Body of pancreas (tissue), 4 donors: ENCODE measurements at places on chromosomes 12 and 14.

- DNase-seq: peak; percentile 25
These were observed 82.2 kb downstream of the PPP2R5C start for GRCh38 chr14:101843665-101844064.

- DNase-seq: no peak
These were observed 1201.5 kb downstream of the BCL11B start for GRCh38 chr14:98070536-98070935.

DNA sequence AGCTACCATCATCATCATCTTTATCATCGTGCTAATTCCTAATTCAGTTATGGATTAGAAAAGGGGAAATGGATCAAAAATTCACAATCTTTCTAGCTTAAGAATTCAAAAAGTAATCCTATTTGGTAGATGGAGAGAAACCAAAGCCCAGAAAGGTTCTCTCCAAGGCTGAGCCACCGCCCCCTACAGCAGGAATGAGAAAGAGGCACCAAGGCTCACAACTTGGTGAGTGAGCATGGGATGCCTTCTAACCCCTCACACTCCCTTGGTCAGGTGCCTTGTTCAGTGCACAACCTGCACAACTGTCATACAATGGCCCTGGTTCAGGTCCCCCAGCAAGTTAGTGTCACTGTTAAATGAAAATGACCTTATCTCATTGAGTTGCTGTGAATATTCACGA is 171.5 kb downstream of the ANO2 start:
- no peak for DNase-seq

- DNase-seq: no peak
These were observed 8.2 kb downstream of the KCNA5 start for GRCh38 chr12:5051913-5052312.

GRCh38 chr14:104678901-104679705 is 10.3 kb upstream of the INF2 start:
- DNase-seq: no peak

- DNase-seq: no peak
These were observed 525 bp upstream of the GPR68 start for GRCh38 chr14:91245029-91245428.

DNA sequence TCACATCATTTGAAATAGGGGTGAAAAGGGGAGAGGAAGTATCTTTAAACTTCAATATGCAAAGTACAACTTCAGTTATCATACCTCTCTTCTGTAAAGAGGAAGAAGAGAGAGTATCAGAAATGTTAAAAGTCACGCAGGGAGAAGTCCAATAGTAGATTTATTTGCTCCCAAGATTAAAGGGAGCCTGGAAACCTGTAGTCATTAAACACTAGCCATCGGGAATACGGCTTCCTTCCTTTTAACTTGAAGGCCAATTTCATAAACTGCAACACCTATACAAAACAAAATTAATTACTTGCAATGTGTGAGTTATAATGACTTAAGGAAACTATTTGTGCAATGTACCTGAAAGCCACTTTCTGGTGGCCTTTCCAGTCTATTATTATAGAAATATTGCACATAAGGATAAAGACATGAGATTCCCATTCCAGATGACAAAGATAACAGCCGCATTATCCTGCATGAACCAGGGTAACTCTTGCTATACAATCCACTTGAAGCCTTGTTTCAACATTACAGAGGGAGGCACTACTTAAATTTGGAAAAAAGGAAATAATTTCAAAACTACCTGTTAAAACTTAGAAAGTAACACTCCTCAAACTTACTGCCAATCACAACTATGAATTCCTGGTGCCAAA is 4.6 kb downstream of the BTG1 start:
- no peak for DNase-seq

DNA sequence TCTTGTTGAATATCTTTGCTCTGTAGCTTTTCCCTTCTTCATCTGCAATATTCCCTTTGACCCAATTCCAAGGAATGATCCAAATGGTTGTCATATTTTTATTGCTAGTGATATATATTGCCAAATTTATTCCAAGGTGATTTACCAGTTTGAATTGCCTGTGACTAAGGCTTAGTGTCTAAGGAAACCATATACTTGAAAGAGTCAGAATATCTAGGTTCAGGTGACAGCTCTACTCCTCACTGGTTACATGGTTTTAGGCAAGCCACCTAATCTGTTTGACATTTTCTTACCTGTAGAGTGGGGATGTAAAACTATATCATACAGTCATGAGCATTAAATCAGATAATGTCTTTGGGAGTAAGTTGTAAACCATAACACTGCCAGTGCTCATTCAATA is 473.8 kb downstream of the NPAS3 start:
- DNase-seq: no peak

GRCh38 chr12:70383886-70384285 is 17.8 kb downstream of the KCNMB4 start:
- no peak for DNase-seq

DNA sequence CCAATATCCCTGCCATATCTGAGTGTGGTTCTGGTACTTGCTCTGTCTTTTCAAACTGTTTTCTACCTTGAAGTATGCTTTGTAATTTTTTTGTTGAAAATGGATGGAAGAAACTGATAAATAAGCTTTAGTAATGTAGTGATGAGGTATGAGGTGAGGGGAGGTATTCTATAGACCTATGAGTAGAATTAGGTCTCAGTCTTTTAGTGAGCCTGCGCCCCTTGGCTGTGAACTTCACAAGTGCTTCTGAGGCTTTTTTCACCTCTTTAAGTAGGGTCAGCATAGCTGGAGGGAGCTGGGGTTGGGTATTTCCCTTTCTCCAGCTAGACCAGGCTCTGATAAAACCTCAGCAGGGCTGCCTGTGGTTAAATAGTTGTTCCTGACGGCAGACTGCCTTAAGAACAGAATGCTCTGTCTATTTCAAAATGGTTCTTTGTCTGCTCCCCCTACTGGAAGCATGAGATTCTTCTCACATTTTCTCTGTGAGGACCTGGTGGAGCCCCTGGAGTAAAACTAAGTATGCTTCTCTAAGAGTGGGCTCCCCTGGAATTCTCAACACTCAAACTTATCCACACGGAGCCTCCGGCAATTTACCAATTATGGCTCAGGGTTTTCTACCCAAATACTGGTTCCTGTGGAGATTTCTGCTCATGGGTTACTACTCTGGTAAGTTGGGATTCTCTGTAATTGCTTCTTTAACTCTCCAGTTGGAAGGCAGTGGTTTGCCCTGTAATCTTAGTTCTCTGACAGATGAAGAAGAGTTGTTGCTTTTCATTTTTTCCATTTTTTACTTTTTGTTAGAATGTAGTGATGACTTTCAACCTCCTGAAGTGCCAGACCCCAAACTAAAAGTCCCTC is 13.1 kb downstream of the KRT5 start:
- no peak for DNase-seq

- peak; percentile 11 for DNase-seq
These were observed 229.8 kb upstream of the LRIG3 start for GRCh38 chr12:59149995-59150642.

DNA sequence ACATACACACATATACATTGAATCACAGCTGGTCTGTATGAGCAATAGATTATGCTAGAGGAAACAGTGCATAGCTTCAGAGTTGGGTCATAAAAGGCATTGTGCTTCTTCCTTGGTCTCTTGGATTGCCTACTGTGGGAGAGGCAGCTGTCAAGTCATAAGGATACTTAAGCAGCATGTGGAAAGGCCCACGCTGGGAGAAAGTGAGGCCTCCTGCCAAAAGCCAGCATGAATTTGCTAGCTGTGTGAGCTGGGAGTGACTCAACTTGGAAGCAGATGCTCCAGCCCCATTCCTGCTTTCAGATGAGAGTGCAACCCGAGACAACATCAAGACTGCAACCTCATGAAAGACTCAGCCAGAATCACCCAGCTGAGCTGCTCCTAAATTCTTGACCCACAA is 311.9 kb upstream of the TBX3 start:
- DNase-seq: no peak

DNA sequence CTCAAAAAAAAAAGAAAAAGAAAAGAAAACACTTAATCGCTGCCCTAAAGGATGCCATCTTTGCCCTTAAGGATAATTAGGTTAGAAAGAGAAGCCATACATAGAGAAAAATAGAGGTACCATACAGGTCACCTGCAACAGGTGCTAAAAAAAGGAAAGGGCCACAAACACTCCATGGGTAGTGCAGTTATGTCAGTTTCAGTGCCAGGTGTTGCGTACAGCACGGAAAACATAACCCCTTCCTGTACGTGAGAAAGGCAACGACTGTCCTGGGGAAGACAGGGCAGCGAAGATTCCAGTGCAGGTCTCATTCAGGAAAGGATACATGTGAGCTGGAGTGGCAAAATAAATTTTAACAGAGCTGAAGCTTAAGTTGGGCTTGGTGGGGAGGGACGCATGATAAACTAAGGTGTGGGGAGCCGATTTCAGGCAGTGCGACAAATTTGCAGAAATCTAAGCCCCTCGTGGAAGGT is 553 bp upstream of the DAZAP2 start:
- peak; percentile 54 for DNase-seq

GRCh38 chr14:91303091-91303923 is 58.8 kb upstream of the GPR68 start:
- no peak for DNase-seq

- DNase-seq: no peak
These were observed 2.0 kb upstream of the MYH6 start for GRCh38 chr14:23409966-23410635.

DNA sequence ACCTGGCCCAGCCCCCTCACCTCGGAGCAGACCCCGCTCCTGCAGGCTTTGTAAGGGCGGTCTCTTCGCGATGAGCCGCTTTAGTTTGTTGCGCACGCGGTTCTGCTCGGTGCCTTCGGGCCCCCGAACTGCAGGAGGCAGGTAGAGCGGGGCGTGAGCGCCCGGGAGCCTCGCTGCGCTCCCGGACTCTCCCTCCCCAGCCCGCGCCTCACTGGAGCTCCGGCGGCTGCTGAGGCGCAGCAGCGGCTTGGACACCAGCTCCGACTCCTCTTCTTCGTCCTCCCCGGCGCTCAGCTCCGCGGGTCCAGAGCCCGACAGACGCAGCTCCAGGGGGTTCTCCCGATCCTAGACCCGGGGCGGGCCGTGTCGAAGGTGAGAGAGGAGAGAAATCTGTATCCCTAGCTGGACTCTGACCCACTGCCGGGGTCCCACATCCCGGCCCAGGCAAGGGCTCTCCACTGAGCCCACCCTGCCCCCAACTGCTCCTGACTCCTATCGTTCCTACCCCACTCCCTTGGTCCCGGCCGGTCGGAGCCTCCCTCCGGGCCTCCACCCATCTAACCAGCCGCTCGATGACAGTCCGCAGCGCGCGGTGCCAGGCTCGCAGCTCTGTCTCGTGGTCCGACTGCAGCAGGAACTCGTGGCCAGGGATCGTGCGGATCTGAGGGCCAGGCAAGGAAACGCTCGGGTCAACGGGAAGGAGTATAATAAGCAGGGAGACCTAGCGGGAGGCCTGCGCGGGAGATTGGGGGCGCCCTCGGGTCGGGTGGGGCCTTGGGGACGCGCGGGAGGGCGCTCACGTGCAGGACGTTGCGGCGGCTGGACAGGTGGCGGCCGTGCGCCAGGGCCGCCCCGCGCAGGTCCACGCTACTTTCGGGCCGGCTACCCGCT is 4.2 kb downstream of the ARHGAP9 start:
- DNase-seq: peak; percentile 48

DNA sequence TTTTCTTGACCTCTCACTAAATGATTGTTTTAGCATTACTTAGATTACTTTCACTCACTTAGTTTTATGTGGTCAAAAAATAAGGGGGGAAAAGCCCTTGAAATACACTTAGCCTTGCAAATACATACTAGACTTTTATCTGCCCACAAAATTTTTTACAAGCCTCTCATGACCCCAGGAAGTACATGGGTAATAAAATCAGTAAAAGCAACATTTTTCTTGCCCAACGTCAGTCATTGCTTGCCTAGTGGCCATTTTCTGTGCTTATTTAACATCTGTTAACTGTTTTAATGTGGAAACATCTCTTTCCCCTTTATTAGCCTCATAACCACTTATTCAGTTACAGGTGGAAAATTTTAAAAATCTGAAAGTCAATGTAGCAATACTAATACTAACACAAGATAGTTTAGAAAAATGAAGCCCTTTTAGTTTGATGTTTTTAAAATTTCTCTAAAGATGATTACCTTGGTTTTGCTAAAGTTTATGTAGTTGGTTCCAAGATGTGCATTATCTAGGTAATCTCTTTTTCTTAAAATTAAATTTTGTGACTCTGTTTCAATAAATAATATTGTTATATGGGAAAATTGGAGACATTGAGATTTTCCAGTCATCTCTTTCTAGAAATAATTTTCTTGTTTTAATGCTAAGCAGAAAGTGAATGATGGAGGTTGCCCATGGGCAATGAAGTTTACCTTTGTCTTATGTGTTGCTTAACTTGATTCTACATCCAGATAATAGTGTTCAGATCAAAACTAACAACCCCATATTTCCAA is 175.5 kb downstream of the TMTC2 start:
- DNase-seq: no peak

DNA sequence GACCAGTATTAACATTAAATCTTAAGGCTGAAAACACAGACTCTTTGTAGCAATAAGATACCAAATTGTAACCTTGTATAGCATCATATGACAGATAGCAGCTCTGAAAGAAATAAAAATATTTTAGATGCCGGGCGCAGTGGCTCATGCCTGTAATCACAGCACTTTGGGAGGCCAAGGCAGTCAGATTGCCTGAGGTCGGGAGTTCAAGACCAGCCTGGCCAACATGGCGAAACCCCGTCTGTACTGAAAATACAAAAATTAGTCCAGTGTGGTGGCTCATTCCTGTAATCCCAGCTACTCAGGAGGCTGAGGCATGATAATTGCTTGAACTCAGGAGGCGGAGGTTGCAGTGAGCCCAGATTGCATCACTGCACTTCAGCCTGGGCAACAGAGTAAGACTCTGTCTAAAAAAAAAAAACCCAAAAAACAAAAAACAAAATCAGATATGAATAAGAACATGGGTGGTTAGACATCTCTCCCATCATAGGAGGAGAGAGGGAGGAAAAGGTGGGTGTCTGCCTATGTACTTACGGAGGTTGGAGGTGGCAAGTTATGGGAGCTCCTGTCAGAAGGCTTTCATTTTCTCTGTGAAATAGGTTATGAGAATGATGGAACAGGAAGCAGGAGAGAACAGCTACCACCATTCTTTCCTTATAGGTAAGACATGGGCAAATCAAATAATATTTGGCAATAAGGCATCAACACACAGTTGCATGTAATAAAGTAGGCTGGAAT is 7.6 kb upstream of the HEBP1 start:
- no peak for DNase-seq

DNA sequence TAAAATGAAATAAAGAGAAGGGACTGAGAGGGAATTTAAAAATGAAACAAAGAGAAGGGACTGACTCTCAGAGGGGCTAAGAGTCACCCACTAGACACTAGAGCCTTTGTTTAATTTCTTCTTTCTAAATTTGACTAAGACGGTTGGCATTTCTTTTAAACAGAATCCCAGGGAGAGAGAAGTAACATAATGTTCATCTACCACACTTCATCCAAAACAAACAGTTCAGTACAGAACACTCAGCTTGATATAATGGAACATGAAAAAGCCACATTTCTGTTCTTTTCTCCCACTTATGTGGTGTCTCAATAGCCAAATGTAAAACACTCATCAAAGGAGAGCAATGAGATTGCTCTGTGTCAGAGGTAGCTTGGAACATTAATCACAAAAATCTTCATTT is 10.1 kb upstream of the NT5DC3 start:
- no peak for DNase-seq
